ENCODE measurements at places on chromosomes 4 and X.

- DNase-seq = no peak
These were observed 189.9 kb downstream of the IL15 start for GRCh38 chr4:141826260-141826659.

DNA sequence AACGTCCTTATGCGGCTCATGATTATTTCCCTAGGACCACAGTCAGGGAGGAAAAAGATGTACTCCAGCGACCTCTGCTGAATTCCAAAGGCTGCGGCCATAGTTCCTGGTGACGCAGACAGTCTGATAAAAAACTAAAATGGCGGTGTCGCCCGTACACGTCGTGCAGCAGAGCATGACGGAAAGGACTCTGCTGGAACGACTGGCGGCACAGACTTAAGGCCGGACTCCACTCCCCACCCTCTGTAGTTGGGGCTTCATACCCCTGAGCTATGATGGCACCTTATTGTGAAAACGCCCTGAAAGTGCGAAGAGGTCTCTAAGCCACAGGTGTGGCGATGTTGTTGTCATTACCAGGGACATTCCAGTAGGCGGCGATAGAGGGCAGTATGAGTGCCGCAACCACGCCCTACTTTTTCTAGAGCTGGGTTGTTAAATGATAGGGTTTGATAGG, 90.0 kb upstream of the EDA2R start:
- DNase-seq = peak; percentile 66

DNA sequence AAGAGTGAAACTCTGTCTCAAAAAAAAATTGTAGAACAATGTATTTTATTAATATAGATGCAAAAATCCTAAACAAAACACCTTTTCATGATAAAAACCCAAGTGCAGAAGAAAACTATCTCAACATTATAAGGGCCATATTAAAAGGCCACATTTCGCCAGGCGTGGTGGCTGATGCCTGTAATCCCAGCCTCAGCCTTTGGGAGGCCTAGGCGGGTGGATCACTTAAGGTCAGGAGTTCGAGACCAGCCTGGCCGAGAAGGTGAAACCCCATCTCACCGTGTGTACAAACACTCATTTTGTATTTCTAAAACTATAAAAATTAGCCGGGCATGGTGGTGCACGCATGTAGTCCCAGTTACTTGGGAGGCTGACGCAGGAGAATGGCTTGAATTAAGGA, 9.9 kb upstream of the FAM193A start:
- no peak for DNase-seq

DNA sequence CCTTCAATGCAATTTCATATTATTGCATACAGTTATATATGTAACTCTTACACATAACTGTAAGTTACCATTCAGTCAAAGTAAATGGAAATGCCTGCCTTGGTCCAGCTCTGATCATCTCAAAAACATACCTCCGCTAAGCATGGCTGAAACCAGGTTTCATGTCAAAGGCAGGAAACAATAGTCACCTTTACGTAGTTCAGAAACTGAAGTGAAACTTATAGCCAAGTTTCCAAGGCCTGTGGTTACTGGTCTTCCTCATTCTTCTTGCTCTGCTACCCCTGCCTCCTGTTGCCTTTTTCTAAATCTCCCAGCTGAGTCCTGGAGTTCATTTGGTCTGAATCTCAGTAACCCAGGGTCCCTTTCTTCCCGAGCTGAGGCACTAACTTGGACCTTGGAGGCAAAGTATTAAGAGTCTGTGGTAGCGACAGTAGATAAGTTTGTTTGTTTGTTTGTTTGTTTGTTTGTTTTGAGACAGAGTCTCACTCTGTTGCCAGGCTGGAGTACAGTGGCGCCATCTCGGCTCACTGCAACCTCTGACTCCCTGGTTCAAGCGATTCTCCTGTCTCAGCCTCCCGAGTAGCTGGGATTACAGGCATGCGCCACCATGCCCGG, 30.8 kb downstream of the DAPP1 start:
- no peak for DNase-seq

DNA sequence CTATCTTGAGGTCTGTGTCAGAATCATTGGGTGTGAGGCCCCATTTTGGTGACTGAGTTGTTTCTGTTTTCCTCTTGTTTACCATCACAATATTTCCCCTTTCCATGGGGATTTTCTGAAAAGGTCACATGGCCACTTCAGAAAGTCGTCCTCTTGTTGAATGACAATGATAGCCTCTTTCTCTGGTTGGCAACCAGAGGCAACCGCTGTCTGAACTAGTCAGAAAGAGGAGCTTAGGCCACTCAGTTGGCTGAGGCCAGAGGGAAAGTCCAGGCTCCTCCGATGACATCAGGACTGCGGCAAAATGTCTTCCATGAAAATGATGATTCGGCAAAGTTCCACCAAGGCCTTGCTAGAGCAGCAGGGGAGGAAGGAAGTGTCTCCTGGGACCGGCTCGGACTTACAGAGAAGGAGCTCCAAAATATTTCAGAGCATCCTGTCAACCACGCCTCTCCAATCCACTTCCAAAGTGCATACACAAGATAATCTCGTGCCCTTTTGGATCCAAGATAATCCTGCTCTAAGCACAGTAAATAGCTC, 19.1 kb upstream of the RBM47 start:
- no peak for DNase-seq

DNA sequence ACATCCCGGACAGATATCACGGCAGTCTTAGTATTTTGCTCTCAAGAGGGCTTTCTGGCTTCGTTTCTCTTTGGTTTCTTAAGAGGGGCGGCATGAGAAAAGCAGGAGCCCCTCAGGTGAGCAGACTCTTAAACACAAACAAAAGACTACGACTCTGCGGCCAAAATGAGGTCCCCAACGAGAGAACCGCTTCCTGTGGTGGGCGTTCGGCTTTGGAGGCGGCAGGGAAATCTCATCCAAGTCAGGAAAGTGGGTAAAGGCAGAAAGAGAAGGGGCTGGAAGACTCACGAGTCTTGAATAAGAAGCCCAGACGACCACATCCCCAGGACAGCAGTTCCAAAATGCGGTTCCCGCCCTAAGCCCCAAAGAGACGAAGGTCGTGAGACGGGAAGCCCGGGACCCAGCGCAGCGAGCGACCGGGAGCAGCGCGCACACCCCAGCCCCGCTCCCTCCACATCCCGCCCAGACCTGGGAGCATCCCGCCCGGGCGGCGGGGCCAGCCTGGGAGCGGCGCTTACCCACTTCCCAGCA, 409 bp downstream of the UGDH start:
- peak; percentile 25 for DNase-seq

- no peak for DNase-seq
These were observed 69.9 kb downstream of the LARP7 start for GRCh38 chr4:112706840-112707207.

- no peak for DNase-seq
These were observed 167.0 kb upstream of the RASGEF1B start for GRCh38 chr4:81638698-81639097.

DNA sequence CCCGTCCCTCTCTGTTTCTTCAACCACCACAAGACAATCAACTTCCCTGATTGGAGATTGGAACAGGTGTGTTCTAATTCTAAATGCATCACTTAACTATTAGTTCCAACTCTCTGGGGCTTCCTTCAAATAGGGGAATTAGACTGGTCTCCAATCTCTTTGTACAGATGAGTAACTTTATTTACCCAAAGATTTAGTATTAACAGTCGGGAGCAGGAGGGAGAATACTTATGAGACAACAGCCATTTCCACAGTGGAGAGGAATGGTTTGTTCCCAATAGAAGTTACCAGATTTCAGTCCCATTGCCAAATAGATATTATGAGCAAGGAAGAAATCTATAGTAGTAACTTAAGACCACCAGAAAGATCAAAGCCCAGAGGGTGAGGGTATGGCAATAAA, 46.2 kb downstream of the CASK start:
- DNase-seq = no peak

GRCh38 chr4:158758703-158759102, 10.1 kb upstream of the FNIP2 start:
- DNase-seq = no peak

GRCh38 chr4:118950224-118950623, 61.6 kb downstream of the SYNPO2 start:
- no peak for DNase-seq

DNA sequence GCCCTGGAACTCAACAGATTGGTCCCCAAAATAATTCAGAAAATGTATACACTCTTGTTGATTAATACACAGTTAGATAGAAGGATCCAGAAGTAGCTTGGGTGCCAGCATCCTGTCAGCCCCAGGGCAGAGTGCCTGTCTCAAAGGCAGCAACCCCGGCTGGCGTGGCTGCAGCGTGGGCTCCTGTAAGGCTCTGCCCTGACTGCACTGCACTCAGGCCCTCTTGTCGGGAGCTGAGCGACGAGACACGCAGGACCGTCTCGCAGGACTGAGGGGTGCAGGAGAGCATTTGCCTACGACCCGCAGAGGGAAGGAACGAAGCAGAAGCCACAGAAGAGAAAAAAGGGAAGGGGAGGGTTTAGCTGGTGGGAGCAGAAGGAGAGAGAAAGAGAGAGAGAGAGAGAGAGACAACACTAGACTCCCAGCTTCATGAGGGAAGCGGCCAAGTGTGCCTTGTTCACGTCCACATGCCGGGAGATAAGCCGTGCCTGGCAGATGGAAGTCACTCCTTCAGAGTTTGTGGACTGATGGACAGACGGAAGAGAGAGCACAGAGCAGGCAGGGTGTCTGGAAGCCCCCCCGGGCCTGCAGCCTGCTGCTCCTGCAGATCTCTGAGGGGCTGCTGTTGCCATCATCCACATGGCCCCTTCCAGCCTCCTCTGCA, 38.7 kb upstream of the HELT start:
- no peak for DNase-seq

- no peak for DNase-seq
These were observed 4.1 kb downstream of the EXOC1 start for GRCh38 chr4:55857586-55857985.

- no peak for DNase-seq
These were observed 15.4 kb downstream of the SNX12 start for GRCh38 chrX:71052721-71053120.

DNA sequence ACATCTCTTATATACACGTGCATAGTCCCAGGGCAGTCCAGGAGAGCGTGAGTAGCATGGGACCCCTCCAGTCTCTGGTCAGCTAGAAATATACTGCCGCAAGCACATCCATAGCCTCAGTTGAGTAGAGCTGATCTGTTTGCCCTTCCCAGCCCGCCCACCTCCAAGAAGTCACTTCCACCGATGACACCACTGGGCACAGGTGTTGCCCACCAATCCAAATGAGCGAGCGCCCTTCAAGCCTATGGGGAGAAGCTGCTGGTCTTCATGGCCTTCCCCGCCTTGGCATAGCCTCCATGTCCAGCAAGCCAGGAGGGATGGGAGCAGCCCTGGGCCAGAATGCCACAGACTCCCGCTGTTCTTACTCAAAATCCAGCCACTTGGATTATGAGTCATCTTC, 10.2 kb downstream of the DUSP9 start:
- no peak for DNase-seq

- DNase-seq = no peak
These were observed 603.7 kb downstream of the GRXCR1 start for GRCh38 chr4:43496188-43496587.

DNA sequence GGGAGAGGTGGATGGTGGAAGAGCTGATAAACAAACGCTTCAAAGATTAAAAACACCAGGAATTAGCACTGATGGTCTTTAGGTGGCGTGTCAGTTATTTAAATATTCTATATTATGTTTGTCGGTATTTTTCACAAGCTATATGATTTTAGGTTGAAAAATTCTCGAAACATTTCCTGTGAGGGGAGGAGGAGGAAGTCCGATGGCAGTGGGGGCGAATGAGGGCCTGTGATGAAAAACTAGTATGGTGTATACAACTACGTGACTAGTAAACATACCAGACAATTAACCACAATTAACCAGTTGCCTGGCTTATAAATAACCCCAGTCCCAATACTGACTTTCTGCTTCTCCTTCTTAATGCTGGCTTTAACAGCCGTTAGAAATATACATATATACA, 595 bp upstream of the NAP1L2 start:
- no peak for DNase-seq

DNA sequence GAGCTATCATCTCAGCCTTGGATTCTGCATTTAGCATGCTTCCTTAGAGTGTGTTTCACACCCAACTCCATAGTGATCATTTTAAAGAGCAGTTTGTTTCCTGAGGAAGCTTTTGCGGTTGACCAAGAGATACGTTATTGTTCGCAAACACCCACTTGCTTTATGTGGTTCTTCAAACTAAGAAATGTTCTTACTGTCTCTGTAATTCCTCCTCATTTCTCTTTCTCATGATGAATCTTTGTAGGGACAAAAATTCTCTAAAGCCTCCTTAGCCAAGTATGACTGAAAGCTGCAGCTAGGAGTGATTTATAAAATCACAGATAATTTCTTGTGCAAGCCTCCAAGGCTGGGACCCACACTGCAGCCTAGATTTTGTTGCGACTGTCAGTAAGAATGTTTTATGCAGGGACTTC, 10.0 kb downstream of the TNIP3 start:
- no peak for DNase-seq

DNA sequence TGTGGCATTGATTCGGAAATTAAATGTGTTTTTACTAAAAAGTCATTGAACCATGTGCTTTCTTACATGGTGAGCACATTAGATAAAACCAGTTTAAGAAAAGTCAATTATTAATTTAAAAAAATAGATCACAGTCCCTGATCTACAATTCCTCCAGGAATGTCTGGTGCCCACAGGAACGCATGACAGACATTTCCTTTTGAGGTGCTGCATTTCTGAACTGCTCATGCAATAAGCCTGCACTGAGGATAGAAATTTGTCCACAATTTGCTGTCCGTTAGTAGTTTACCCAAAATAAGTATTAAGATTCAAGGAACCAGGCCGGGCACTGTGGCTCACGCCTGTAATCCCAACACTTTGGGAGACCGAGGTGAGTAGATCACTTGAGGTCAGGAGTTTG, 8.2 kb upstream of the ADAMTS3 start:
- no peak for DNase-seq

- DNase-seq = no peak
These were observed 60.5 kb upstream of the RPL34 start for GRCh38 chr4:108559911-108560310.

DNA sequence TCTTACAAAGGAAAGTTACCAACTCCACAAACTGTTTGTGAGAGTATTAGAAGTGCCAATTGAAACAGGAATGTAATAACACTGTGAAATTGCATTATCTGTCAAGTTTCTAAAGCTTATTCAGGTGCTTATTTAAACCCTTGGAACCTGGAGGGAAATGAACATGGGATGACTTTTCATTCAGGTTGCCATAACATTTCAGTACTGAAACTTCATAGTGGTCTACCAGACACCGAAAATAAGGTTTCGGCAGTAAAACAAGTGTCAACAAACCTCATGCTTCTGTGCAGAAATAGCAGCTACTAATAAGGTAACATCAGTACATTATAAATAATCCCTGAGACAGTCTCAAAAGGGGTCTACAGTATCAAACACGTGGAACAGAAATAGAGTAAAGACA, 890.7 kb upstream of the INTU start:
- no peak for DNase-seq

DNA sequence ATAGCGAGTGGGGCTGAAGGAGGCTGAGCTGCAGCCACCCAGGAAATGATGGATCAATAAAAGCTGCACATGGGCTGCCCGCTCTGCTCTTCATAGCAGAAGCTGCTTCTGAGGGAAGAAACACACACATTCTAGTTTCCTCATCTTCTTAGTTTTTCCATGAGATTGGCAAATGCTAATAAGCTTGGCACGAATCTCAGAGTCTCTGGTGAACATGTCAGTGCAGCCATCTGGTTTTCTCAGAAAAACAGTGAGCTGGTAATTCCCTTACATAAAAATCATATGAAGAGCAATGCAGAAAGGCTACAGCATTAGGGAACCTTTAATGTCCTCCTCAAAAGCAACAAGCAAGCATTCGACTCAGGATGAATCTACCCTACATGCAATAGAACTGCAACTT, 69.9 kb downstream of the GATB start:
- DNase-seq = peak; percentile 29

- DNase-seq = peak; percentile 29
These were observed 28.9 kb upstream of the NDUFC1 start for GRCh38 chr4:139331185-139331584.
